KG1 (cell line): ENCODE measurements at places on chromosomes 5 and 9.

DNA sequence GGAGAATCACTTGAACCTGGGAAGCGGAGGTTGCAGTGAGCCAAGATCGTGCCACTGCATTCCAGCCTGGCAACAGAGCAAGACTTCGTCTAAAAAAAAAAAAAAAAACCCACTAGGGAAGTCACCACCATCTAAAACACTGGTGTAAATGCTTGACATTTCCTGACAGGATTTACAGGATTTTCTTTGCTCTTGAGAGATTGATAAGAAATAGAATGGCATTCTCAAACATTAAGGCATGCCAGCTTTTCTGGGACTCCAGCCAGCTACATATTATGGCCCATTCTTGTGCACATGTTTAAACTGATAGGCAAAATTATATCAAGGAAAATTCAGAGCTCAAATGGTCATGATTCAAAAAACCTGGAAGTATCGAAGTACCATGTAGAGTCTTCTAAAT, 28.7 kb downstream of the GTF3C4 start:
- no peak for DNase-seq

GRCh38 chr9:9862235-9862810, 750.5 kb downstream of the PTPRD start:
- DNase-seq: no peak

- DNase-seq: no peak
Observed at GRCh38 chr5:169838688-169839087, 141.6 kb downstream of the INSYN2B start.

GRCh38 chr9:114719290-114719689, 37.3 kb upstream of the TEX48 start:
- no peak for DNase-seq

- DNase-seq: no peak
Observed at GRCh38 chr5:4419281-4419680, 720.8 kb upstream of the ADAMTS16 start.
